ENCODE measurements at places on chromosomes 11 and 22. TPM values are rescaled to one million over a fixed set of nuclear protein-coding genes. Genes with fewer than 3 reads are reported as not detected.

DNA sequence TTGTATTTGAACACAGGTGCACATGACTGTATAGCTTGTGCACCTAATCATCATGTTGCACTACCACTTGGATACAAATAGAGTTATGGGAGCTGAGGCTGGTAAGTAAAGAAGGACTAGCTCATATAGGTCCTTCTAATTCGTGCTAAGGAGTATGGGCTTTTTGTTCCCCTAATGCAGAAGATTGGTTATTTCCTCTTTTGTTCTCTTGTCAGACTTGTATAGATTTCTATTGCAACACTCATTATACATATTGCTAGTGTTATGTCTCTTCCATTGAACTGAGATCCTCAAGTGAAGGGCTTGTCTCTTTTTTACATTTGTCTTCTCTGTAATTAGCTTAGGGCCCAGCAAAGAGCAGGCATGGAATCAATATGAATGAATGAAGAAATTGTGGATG lies 54.1 kb upstream of the ARHGAP20 start:
- no peak for DNase-seq

DNA sequence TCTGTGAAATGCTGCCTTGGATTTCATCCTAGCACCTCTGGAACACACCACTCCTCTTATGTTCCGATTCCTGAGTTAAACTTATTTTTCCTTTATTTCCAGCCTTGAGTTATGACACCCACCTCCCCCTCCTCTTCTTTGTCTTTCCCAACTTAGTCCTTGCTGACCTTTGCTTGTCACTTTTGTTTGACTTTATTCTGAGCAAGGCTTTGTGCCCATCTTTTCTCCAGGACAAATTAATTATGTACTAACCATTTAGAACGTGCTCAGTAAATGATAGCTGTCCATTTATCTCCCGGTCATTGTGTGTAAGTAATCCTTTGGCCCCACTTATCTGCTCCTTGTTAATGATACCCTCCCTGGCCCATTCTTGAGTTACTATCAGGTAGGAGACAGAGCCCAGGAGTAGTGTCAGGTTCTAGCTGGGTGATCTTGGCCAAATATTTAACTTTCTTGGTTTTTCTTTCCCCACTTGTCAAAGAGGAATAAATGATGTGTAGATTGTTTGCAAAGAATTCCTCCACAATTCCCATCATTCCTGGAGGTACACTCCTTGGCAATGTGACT lies 44.2 kb downstream of the EXPH5 start:
- no peak for DNase-seq

DNA sequence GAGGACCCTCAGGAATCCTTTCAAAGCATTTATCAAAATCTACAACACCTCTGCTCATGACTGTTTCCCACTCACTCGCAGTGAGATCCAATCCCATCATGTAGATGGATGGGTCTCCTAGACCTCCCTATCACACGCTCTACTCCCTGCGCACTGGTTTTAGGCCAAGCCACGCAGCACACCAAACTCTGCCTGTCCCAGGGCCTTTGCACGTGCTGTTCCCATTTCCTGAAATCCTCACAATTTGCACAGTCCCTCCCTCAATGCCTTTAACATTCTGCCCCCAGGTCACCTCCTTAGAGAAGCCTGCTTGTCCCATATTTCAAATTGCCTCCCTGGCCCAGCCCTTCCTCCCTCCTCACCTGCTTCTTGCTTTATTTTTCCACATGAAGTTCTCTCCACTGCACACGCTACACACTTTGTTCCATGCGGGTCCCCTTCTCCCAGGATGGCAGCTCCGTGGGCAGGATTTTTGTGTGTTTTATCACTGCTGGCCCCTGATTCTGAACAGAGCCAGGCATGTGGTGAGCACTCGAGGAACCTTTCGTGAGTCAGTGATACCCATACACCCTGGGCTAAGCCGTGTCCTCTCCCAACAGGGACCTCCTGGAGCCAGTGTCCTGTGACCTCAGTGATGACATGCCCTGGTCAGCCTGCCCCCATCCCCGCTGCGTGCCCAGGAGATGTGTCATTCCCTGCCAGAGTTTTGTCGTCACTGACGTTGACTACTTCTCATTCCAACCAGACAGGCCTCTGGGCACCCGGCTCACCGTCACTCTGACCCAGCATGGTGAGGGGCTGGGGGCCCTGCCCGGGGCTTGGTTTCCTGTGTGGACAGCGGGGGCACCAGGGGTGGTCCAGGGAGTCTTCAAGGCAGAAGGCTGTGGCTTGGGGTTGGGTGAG lies 12.2 kb downstream of the CSF2RB start:
- peak; percentile 65 for DNase-seq

DNA sequence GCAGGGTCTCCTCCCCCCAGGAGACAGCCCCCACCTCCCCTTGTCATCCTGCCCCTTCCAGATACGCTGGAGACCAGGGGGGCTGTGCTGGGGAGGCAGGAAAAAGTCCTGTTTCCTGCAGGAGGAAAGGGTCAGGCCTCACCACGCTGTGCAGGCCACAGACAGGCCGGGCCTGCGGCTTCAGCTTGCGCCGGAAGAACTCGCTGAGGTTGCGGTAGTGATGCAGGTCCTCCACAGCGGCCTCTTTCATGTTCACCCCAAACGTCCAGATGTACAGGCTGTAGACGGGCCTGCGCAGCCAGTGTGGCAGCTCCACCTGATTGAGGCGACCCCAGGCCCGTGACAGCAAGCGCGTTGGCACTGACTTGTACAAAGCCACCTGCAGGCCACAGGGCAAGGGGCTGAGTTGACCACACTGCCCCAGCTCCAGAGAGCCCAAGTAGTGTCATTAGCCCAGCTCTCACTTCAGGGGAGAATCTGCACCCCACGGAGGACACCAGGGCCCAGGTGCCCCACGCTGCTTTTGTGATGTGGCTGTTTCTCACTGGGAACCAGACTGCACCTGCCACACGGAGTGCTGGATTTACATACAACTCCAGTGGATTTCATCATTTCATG lies 40.4 kb downstream of the PISD start:
- no peak for DNase-seq

DNA sequence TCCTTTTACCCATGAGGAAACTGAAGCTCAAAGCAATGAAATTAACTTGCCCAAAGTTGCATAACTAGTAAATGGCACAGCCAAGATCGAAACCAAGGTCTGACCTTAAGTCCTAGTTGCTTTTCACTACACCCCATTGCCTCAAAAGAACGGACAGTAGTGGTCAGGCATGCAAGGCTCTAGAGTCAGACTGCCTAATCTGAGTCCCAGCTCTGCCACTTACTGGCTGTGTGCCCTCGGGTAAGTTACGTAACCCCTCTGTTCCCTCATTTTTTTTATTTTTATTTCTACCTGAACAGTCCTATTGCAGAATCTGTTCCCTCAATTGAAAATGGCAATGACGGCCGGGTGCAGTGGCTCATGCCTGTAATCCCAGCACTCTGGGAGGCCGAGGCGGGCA lies 9.6 kb downstream of the CYB561A3 start:
- no peak for DNase-seq

DNA sequence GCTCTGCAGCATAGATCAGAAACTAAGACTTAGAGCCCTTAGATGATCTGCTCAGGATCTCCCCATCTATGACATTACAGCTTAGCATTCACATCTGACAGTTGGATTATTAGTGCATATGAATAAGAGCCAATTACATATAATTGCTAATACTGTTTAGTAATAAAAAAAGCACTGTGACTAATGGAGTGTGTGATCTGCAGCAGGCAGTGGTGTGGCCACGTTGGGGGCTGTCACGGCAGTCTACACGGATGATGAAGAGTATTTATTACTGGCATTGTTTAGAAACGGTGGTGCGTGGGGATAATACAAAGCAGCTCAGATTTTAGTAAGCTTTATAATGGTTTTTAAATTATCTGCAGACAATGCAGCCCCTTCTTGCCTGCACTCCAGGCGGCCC lies 93.5 kb upstream of the TIMP3 start:
- DNase-seq, result peak; percentile 56

DNA sequence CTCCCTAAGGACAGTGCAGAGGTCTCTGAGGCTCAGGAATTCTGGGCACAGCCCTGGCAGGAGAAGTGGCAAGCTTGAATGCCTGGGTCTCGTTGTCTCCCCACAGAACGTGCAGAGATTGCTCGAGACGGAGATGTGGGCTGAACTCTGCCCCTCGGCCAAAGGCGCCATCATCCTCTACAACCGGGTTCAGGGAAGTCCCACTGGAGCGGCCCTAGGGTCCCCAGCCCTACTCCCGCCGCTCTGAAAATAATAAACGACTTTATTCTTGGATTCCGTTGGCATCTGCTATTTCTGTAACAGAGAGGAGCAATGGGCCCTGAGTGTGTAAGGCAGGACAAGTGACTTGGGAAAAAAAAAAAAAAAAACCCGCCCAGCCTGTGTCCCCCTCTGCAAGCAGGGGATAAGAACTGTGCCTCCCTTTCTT lies 591 bp upstream of the DNAJC4 start:
- DNase-seq, result no peak

GRCh38 chr11:31809541-31809856 lies 1.6 kb downstream of the PAX6 start:
- DNase-seq, result no peak

DNA sequence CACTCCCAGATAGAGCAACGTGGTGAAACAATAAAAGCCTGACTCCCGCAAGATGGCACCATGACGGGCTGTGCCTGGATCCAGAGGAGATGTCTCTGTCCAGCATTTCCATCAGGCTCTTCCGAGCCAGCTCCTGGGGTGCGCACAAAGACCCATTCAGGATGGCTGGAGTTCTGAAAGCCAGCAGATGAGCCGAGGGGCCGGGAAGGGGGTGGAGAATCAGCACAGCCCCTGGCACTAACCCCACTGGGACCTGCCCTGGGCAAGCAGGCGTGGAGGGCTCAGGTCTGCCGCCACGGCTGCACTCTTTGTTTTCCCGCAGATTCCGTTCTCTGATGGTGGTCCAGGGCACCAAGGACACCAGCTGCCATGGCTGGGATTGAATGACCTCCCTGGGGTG lies 97.2 kb upstream of the BLID start:
- DNase-seq, result no peak

DNA sequence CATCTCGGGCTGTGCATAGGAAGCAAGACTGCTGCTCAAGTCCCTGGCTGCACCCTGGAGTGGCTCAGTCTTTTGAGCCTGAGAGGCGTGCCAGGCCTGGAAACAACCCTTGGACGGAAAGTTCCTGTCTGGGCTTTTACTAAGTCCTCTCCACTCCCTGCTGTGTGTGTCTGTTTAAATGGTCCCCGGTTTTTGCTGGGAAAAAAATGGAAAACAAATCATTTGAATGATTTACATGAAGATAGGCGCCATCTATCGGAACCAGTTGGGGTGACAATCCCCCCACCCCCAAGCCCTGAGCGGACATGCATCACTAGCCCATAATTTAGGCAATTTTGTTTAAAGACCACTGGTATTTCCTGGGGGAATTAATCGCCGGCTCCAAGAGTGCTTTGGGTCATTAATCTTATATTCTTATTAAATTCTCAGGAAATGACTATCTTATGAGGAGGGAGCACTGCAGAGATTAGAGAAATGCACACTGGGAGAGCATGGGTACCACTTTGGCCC lies 2.7 kb upstream of the GAB2 start:
- peak; percentile 75 for DNase-seq

GRCh38 chr11:72665911-72666472 lies 8.2 kb downstream of the PDE2A start:
- DNase-seq, result no peak

DNA sequence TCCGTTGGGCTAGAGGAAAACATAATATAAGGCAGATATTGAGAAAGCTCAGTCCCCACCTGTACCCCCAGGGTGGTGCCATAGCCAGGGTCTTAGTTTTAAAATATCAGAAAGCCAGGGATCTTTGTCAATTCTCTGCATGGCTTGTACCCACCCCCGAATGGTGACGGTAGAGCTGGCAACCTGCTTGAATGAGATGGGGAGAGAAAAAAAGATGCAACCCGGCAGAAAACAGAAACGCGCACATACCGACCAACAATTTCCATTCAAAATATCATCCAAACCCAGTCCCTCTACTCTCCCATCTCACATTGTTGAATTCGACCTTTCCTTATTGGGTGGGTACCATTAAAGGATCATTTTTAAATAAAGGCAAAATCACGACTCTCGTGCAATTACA lies 543.9 kb downstream of the MIAT start:
- DNase-seq, result no peak

GRCh38 chr11:86245369-86246292 lies 1.1 kb downstream of the EED start:
- DNase-seq, result peak; percentile 11

- no peak for DNase-seq
These were observed 712.4 kb downstream of the TBC1D22A start for GRCh38 chr22:47474895-47475294.

DNA sequence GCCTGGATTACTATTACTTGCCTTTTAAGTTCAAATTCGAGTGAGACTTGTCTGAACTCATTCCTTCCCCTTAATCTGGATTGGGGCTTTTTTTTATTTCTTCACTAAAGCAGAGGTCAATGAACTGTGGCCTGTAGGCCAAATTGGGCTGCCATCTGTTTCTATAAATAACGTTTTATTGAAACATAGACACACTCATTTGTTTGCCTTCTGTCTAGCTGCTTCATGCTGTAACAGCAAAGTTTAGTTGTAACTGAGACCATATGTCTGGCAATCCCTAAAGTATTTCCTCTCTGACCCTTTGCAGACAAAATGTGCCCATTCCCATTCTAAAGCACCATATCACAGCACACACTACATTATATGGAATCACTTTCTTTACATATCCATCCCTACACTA lies 207.9 kb upstream of the ISX start:
- peak; percentile 46 for DNase-seq

DNA sequence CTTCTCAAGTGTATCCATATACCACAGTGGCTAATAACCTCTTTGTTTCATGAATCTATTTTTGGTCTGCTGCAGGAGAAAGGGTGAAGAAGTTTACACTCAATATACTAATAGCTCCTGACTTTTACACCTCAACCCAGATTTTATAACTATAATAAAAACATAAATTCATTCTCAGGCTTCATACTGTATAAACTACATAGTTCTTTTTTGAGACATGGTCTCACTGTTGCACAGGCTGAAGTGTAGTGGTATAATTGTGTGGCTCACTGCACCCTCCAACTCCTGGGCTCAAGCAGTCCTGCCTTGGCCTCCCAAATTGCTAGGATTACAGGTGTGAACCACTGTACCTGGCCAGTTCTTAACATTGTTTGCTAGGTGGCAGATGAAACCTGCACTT lies 17.8 kb upstream of the CCDC179 start:
- no peak for DNase-seq

ART1 gene
- total RNA-seq, result not detected

A4GALT gene
- total RNA-seq, result 3.9 TPM

CHRM1 gene
- not detected for total RNA-seq

DRD2 gene
- 8.2 TPM for total RNA-seq

SCT gene
- not detected for total RNA-seq

FGF3 gene
- not detected for total RNA-seq

MYBPC3 gene
- total RNA-seq, result not detected

Data from RPMI7951 (cell line).